ENCODE measurements at places on chromosomes 13 and 19. TPM values are rescaled to one million over a fixed set of nuclear protein-coding genes. Genes with fewer than 3 reads are reported as not detected.

The GDF15 gene
- total RNA-seq: 0.54 TPM

The PABPC3 gene
- total RNA-seq: 0.08 TPM

- DNase-seq: no peak
Observed at GRCh38 chr19:48530066-48530720, 18.6 kb upstream of the LMTK3 start.

DNA sequence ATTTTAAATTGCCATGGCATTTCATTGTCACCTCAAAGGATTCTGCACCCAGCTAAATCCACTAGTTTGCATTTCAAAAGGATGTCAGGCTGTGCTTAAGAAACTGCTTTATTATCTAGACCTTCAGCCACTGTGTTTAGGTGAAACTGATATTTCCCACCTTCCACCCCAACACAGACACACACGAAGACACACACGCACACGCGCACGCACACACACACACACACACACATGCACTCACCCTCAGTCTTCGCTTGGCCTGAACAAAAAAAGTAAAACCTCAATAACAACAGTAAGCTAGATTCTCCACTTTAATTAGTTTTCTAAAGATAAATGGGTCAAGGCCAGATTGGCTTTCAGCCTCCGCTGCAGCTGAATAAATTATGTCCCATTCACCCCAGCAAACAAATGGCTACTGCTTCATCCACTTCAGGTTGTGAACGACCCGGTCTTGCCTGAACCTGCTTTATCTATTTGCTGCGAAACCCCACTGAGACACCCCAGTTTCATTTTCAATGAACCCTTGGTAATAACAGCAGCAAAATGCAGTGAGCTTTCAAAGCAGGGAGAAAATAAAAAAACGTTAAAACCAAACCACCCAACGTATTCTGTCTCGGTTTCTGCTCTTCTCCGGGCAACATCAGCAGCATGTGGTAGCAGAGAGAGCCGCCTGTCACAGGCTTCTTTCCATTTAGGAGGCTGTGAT, 166.8 kb downstream of the DCT start:
- DNase-seq: no peak

- DNase-seq: no peak
Observed at GRCh38 chr19:1857648-1858326, 5.6 kb downstream of the KLF16 start.

DNA sequence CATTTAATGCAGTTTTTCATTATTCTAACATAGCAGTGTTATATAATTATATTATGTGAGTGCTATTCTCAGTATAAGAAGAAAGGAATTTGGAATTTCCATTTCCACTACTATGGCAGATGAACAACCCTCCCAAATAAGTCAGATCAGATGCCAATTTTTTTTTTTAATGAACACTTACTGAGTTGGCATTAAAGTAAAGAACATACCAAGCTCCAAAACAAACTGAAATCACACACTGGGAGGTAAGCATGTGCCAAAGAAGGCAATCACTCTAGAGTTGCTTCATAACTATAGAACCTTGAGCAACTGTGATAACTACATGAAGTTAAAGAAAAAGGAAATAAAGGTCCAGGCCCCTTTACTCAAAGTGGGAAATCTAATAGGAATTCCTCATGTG, 90.3 kb downstream of the RNF17 start:
- DNase-seq: no peak

Data from Right ventricle myocardium superior (tissue), 1 donor.